A549 treated with GW870086 at 1 μM for 4 hours (cell line): ENCODE measurements at places on chromosomes 2 and 18. TPM values are rescaled to one million over a fixed set of nuclear protein-coding genes. Genes with fewer than 3 reads are reported as not detected.

The CAPN14 gene
- 0.05 TPM in 1 of 5 replicates, not detected in the others for total RNA-seq

The ZNF521 gene
- total RNA-seq, result not detected in 5 replicates

The UGT1A7 gene
- total RNA-seq, result 2.3 to 5.1 TPM (median 3.8 TPM) in 5 replicates

The DOK6 gene
- not detected in 5 replicates for total RNA-seq

The TDRD15 gene
- not detected in 5 replicates for total RNA-seq

The NTSR2 gene
- not detected in 5 replicates for total RNA-seq

The CDCA7 gene
- total RNA-seq, result 33.6 to 48.9 TPM (median 46.7 TPM) in 5 replicates
